ENCODE measurements at places on chromosomes 3 and 15.

GRCh38 chr15:41971895-41972252 is 483 bp downstream of the EHD4 start:
- DNase-seq: no peak

DNA sequence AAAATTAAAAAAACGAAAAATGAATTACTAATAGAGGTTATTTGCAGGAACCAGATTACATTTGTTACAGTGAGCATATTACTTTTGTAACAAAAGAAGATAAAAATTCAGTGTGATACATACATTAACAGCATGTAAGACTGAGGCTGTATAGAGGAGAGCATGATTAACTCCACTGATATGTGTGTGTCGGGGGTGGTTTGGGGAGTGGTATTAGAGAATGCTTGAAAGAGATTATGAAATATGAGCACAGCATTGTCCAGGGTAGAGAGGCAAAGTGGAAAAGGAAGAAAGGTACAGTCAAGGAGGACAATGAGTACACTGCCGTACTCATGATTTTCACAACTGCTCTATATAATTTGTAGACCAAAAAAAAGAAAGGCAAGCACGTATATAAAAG is 62.9 kb upstream of the LRRFIP2 start:
- DNase-seq: no peak

DNA sequence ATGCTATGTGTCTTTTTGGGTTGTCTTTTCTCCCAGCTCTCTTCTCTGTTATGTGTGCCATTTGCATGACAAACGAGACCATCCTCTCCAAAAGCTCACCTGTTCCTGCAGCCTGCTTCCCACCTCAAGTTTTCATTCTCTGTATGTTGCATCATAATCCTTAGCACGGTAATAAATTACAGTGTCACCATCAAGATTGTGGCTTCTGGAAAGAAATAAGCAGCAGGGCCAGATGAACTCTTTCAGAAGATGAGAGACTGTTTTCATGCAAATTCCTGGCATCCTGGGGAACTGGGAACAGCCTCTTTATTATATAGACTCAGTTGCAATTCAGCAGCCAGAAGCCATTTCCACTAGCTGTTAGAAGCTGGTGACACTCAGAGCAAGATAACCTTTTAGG is 436.7 kb downstream of the EPHB1 start:
- no peak for DNase-seq

- no peak for DNase-seq
Measured at GRCh38 chr3:43769885-43770425, 79.2 kb downstream of the ABHD5 start.

DNA sequence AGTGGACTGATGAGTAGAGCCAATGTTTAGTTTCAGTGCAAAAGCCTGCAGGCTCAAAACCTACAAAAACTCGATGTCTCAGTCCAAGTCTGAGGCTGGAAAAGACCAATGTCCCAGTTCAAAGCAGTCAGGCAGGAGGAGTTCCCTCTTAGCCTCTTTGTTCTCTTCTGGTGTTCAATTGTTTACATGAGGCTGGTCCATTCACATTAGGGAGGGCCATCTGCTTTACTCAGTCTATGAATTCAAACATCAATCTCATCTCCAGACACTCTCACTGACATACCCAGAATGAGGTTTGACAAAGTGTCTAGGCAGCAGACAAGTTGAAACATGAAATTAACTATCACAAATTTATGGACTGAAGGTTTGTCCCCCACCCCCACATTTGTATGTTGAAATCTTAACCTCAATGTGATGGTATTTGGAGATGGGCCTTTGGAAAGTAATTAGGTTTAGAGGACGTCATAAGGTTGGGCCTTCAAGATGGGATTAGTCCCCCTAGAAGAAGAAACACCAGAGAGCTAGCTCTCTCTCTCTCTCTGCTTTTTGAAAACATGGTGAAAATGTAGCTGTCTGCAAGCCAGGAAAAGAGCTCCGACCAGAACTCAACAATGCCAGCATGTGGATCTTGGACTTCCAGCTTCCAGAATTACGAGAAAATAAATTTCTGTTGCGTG is 438.5 kb upstream of the RGMA start:
- no peak for DNase-seq

GRCh38 chr15:67296684-67297083 is 42.1 kb downstream of the IQCH start:
- DNase-seq: no peak

DNA sequence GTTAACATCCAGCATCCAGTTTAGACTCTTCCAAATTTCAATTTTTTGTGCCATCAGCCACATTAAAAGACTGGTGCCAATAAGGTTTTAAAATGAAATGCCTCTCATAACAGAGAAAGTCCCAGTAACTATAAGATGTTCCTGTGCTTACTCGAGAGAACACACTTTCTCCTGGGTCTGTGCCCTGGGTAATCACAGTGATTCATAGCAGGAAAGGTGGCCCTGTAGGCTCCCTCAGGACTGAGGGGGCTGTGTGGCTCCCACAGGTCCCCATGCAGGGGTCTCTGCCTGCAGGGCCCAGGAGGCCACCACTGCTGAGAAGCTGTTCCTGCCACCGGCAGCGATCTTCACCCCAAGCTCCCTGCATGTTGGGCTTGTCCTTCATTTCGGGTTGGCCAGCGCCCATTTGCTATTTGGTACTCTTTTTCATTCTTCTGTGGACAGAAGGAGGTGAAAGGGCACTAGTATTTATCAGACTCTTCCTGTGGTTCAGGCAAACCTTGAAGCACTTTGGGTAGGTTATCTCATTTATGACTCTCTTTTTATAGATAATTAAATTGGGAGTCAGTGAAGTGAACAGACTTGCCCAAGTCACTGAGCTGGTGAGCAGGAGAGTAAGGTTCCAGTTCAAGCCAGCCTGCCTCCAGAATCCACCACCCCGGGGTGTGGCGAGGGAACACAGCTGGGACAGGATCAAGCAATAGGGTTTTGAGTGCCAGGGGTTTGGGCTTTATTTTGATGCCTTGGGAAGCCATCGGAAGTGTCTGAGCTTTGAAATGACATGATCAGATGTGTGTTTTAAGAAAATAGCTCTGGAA is 44.2 kb upstream of the PLXNA1 start:
- no peak for DNase-seq

GRCh38 chr3:143098032-143098764 is 21.4 kb upstream of the CHST2 start:
- no peak for DNase-seq

- DNase-seq: no peak
Measured at GRCh38 chr3:129695230-129695629, 88.8 kb upstream of the PLXND1 start.

- no peak for DNase-seq
Measured at GRCh38 chr15:92524874-92525565, 130.6 kb downstream of the FAM174B start.

DNA sequence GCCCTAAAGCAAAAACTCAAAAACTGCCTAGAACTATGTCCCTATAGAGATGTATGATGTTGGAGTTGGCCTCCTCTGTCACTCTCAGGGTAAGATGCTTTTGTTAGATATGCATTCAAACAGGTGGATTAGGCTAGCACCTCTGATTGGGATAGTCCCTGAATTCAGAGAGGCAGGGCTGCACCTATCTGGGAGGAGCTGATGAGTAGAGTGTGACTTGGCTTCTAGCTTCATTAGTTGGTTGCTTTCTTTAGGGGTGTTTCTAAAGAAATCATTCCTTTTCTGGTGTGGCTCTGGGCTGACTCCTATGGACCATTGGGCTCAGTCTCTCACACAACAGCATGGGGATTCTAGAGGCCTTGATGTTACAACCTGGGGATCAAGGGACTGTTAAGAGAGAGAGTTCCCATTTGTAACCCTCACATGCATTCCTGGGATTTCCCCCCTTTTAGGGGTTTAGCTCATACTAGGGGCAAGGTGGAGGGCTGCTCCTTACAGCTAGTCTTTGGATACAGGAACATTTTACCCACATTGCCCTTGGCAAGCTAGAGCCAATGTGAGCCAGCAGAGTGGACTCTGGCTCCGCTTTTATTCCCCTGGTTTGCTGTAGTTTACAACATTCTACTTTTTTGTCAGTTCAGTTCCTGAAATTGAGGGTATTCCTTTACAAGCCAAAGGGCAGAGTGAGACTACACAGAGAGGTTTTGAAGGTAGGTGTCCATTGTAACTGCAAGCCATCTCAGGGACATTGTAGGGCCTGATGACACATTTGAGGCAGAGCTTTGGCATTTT is 7.5 kb downstream of the ZNF592 start:
- no peak for DNase-seq

- no peak for DNase-seq
Measured at GRCh38 chr3:40387895-40388254, 891 bp downstream of the ENTPD3 start.

DNA sequence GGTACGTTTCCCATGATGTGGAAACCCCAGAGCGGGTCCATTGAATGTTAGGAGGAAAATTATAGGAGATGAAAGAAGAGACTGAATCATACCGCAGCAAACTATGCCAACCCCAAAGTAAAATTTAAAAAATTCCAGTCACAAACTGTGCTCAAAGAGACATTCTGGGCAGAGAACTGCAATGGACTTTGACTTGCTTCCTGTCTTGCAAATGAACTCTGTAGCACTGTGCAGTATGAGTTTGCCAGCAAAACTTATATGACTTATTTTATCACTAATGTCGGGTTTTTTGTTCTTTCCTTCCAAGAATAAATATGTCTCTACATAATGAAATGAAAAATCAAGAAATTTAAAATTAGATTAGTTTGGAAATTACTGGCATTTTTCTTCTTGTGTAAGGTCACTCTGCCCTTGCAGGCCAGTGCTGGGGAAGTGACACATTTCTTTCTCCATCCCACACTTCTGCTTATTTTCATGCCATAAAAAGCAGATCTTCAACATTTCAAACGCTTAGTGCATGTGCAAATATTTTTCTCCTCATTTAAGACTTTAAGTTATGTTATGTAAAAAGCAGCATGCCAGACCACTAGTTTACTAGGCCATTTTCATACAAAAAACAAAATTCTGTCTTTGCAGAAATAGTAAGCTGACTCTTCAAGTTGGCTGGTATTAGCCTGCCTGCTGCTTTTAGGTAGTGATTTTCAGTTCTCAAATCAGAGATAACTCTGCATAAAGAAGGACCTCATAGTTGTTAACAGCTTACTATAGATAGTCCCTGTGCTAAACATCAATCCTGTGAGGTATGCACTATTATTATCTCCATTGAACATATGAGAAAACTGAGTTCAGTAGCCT is 32.2 kb upstream of the SSR3 start:
- no peak for DNase-seq

DNA sequence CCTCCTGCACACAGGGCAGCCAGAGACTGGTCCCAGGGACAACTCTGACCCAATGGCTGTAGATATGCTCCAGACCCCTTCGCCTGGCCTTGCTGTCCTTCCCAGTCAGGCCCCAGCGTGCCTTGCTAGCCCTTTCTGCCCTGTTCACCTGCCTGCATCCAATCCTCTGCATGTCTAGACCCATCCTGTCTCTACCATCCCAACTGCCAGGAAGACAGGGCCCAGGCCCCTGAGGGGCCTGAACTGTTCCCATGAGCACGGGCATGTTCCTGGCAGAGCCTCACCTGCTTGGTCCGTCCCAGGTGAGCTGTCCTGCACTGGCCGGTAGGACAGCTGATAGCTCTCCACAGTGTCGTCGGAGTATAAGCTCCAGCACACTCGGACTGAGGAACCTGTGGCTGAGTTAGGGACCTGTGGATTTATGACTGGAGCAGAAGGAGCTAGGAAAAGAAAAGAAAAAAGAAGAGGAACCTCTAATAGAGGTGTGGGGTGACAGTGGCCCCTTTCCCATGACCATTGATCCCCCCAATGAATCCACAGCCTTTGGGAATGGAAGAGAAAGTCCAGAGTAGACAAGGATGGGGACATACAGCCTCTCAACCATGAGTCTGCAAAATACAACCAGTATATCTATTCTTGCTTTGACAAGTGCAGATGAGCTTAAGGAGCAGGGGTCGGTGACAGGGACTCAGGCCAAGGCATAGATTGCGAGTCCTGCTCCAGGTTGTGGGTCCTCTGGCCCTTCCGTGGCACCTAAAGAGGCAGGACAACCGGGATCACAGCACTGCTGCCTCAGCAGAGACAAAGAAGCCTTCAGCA is 33.9 kb downstream of the FSD2 start:
- no peak for DNase-seq

GRCh38 chr15:81851757-81852156 is 194.1 kb downstream of the MEX3B start:
- no peak for DNase-seq

DNA sequence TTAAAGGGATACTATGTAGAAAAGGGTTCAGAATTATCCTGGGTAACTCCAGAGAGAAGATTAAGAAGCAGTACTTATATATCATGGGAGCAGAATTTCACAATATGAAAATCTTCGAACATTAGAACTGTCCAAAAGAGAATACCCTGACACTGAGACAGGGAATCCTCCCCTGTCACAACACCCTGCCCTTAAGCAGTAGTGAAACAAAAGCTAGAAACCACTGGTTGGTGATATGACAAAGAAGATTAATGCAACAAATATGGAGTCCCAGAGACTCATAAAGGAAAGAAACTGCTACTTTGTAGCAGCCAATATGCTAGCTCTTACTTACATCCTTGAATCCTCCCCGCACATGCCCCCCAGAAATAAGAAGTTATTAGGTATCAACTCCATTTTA is 18.5 kb downstream of the MIX23 start:
- DNase-seq: no peak

DNA sequence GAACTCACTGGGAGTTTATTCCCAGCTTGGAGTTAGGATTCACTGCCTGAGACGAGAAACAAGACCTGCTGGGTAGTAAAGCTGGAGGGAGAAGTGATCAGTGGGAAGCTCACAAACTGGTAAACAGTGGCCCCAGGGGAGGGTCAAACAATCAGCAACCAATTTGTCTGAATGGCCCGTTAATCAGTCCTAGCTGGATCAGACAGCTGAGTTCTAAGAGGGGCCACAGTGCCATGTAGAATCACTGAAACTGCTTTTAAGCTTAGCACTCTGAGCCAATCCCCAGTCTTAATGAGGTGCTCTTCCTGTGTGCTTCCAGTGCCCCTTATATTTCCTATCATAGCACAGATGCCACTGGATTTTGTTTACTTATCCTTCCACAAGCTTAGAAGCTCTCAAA is 591.7 kb downstream of the RSL24D1 start:
- no peak for DNase-seq

- no peak for DNase-seq
Measured at GRCh38 chr3:5314897-5315296, 127.4 kb downstream of the EDEM1 start.

Data from SK-MEL-5 (cell line).